ENCODE measurements at places on chromosomes 5 and 9. TPM values are rescaled to one million over a fixed set of nuclear protein-coding genes. Genes with fewer than 3 reads are reported as not detected.

Gene BNC2
- 84.2 TPM for total RNA-seq

Gene FRRS1L
- not detected for total RNA-seq

DNA sequence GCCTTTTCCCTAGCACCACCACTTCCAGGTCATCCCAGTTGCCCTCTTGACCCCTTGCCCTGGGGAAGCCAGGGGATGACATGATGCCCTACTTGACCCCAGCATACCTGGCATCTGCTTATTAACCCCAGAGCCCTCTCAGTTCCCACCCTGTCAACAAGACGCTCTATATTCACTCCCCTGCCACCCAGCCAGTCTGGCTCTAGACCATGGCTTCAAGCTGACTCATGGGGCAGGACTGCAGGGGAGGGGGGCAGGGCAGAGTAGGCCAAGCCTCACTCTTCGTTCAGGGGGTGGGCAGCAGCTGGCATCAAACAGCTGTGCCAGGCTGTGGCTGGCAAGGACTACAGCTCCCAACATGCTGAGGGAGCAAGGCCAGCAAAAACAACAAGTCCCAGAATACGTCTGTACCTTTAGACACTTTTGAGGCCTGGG, 5.3 kb downstream of the ATOSB start:
- no peak for DNase-seq

DNA sequence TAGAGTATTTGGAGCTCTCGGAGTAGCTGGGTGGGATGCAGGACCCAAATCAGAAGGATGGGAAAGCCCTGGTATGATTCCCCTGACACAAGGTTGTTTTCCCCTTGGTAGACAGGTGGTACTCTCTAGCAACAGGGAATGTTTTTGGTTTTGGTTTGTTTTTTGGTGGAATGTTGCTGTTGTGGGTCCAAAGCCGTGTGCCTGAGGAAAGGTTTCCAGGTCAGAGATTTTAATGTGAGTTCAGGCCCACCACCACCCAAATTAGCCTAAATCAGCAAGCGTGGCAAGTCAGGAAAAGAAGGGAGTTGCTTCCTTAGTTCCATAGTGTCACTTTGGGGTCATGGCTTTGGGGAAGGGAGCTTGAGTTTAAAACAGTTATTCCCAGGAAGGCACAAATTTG, 385.5 kb downstream of the RAB3C start:
- DNase-seq, result no peak

Gene DHX29
- 22.0 TPM for total RNA-seq

Gene FOXD4L4
- total RNA-seq, result not detected

DNA sequence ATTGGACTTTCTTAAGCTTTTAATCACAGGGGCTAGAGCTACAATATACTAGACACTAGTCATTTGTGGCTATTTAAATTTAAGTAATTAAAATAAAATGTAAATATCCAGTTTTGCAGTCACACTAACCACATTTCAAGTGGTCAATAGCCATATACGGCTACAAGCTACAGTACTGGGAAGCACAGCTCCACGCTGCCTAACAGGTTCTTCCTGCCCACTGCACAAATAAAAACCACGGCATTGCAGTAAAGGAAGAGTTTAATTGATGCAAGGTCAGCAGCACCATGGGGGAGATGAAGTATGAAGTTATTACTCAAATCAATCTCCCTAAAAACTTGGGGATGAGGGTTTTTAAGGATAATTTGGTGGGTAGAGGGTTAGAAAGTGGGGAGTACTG, 134.1 kb downstream of the LURAP1L start:
- no peak for DNase-seq

- no peak for DNase-seq
These were observed 394.5 kb downstream of the BNC2 start for GRCh38 chr9:16475996-16476395.

Gene PRR7
- 21.6 TPM for total RNA-seq

Gene RNF208
- 0.82 TPM for total RNA-seq

DNA sequence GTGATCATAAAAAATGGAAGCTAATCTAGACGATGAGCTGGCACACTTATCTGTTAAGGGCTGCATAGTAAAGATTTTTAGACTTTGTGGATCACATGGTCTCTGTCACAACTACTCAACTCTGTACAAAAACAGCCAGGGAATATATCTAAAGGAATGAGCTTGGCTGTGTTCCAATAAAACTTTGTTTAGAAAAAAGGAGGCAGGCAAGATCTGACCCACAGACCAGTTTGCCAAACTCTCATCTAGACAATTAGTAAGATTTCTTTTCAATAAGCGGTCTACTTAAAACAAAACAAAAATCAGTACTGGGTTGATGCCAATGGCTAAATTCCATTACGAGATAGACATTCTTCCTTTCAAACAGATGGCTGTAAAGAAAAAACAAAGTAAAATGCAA, 53.0 kb upstream of the RETREG1 start:
- DNase-seq, result no peak

DNA sequence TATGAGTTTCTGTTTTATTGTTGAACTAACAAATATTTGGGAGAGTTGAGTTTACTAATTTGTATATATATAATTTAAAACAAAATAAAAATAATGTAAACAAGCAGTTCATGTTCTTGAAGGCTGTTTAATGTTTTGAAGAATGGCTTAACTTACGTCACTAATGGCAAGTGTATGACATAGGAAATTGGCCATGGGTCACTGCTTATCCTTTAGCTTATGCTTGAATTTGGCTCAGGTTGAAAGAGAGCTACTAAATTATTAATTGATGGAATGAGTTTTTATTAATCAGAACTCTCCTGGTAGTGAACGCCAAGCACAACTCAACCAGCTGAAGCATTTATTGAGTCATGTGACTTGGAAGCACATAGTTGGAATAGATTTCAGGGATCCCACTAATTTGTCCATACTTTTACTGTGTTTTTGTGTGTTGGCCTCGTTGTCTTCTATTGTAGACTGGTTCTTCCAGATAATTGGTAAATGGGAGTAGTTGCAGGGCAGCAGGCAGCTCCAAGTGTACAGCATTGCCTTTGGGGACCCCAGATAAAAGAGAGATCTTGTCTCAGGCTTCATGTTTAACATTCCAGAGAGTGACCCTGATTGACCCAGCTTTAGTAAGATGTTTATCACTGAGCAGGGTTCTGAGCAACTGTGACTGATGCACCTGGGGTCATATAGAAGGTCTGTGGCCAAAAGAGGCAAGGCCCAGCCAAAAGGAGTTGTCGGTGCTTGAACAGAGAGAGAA, 13.5 kb downstream of the C5orf58 start:
- DNase-seq, result no peak

Gene JAKMIP2
- total RNA-seq, result 14.9 TPM

- no peak for DNase-seq
These were observed 123.9 kb upstream of the HAPLN1 start for GRCh38 chr5:83844449-83845068.

GRCh38 chr9:6968271-6968670, 210.5 kb downstream of the KDM4C start:
- DNase-seq, result no peak

DNA sequence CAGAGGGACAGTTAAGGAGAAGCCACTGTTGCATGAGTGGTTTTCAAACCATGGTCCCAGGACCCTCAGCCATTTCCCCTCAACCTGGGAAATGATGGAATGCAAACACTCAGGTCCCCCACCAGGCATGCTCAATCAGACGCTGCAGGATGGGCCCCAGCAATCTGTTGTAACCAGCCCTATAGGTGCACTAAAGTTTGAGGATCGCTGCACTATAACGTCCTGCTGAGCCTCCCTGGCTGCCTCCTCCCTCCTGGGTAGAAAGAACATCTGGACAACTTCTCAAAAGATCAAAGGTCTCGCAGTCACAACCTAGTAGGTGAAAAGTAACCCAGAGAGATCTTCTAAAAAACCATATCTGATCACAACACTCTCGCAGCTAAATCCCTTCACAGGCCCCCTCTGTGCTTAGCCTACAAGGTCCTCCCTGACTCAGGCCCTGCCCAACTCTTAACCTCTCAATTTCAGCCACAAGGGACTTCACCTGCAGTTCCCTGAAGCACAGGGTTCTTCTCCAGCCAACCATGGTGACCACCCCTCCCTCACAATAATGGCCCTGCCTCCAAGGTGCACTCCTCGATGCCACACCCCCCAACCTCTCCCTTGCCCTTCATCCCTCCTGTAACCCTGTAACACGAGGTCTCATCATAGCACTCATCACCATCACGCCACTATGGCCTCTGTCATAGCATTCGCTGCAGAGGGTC, 3.5 kb downstream of the SHB start:
- no peak for DNase-seq

- DNase-seq, result no peak
These were observed 70.8 kb upstream of the RPS23 start for GRCh38 chr5:82348784-82349425.

Gene PCDHGB5
- total RNA-seq, result 4.2 TPM

Gene DUSP1
- 2,168 TPM for total RNA-seq

Gene TMEM252
- total RNA-seq, result not detected

Gene HRCT1
- not detected for total RNA-seq

DNA sequence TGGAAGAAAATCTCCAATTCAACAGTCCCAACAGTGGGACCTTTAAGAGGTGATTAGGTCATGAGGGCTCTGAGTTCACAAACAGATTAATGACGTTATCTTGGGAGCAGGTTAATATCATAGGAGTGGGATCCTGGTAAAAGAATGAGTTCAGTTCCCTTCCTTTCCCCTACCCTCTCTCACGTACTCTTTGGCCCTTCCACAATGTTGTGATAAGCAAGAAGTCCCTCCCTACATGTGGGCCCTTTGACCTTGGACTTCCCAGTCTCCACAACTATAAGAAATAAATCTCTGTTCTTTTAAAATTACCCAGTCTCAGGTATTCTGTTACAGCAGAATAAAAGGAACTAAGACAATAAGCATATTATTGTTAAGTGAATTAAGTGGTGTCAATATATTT, 37.8 kb downstream of the SLC38A9 start:
- no peak for DNase-seq

Gene LCN6
- not detected for total RNA-seq

- DNase-seq, result no peak
These were observed 116.1 kb downstream of the ARL15 start for GRCh38 chr5:54194318-54194717.

Gene LNPEP
- total RNA-seq, result 135 TPM

DNA sequence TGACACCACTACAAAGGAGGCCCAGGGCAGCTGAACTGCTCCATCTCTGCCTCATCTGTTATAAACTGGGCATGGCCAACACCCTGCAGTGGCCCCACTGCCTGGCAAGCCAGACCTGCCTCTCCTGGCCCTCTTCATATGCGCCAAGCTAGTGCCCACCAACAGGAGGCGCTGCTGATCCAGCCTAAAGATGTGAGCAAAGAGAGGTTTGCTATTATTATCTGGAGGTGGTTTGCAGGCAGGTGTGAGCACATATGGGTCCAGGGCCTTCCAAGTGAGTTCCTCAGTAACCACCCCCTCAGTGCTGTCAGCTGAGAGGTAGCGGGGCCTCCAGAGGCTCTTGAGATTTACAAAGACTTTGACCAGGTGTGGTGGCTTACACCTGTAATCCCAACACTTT, 232.2 kb downstream of the SYK start:
- no peak for DNase-seq

DNA sequence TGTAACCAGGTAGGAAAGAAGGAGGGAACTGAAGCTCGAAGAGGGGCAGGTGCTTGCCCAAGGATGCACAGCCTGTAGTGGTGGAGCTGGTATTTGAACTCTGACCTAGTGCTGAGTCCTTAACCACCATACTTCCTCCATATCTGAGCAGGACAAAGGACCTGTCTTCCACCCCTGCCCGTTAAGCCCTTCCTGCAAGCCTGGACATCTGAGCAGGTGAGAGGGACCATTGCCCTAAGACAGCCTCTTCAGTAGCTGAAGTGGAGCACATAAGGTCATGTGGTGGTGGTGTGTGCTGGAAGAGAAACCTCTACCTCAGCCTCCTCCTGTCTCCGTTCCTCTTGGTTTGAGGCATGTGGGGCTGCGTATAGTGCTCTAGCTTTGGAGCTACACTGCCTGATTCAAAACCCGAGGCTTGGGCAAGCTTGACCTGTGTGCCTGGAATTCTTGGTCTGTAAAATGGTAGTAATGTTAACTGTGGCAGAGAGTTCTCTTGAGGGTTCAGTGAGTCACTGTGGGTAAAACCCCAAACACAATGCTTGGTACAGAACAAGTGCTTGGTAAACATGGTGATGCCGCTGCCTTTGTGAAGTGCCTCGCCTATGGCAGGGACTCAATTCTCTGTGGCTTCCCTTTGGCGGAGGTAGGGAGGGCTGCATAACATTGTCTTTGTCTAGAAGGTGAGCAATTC, 7.4 kb downstream of the GALNT10 start:
- DNase-seq, result peak; percentile 46

Gene SLC25A2
- not detected for total RNA-seq

GRCh38 chr5:82359272-82359671, 81.1 kb upstream of the RPS23 start:
- no peak for DNase-seq

GRCh38 chr5:149860801-149861322, 83.7 kb downstream of the PDE6A start:
- DNase-seq, result peak; percentile 45

DNA sequence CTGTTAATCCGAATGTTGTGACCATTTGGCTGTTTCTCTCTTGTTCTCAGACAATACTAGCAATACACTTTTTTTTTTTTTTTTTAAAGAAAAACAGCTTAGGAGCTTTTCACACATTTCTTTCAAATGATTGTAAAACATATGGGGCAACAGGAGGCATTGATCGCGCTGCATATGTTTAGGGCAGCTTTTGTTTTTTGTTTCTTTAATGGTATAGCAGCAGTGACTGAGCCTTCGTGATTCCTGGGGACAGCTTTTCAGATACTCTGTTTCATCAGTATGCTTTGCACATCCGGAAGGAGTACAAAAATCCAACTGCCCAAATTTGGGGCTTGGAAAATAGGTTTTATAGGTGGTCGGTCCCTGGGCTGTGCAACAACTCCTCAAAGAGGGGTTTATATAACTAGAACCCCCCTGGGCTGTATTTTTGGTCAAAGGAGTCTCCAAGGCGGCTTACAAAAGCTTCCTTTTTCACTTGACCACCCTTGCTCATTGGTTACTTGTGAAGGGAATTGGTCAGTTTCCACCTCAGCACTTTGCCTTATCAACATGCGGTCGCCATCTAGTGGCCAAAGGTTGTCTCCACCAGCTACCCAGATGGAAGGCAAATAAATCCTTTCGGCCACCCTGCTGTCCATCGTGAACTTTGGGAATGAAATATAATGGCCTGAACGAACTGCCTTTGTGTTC, 91.8 kb downstream of the PDE6A start:
- DNase-seq, result peak; percentile 60

Gene WDR38
- total RNA-seq, result not detected

- no peak for DNase-seq
These were observed 862.8 kb downstream of the TAF11L14 start for GRCh38 chr5:18497089-18497488.
